Calu3 (cell line): ENCODE measurements at places on chromosomes 12 and 14. TPM values are rescaled to one million over a fixed set of nuclear protein-coding genes. Genes with fewer than 3 reads are reported as not detected.

The DIP2B gene
- 22.8 and 24.5 TPM in 2 replicates for total RNA-seq

The PTGDR gene
- total RNA-seq: not detected in 2 replicates

The ANKRD9 gene
- 23.3 and 23.8 TPM in 2 replicates for total RNA-seq

The SRGAP1 gene
- total RNA-seq: 28.3 and 29.3 TPM in 2 replicates

The MYO1H gene
- not detected in 2 replicates for total RNA-seq

The POTEG gene
- not detected in 2 replicates for total RNA-seq

The KSR2 gene
- 1.6 and 1.9 TPM in 2 replicates for total RNA-seq

The NTS gene
- total RNA-seq: not detected in 2 replicates

The SLC7A7 gene
- 8.7 and 10.2 TPM in 2 replicates for total RNA-seq

The IAPP gene
- total RNA-seq: not detected in 2 replicates

The IRF2BPL gene
- 30.1 and 33.1 TPM in 2 replicates for total RNA-seq

The ABHD4 gene
- 11.2 and 11.6 TPM in 2 replicates for total RNA-seq

The RPL10L gene
- not detected in 2 replicates for total RNA-seq

The ZNF664 gene
- total RNA-seq: 130 and 147 TPM in 2 replicates

The SP7 gene
- not detected in 2 replicates for total RNA-seq

The GUCY2C gene
- total RNA-seq: not detected in 2 replicates

The ST8SIA1 gene
- total RNA-seq: not detected in 2 replicates

The LRP1-AS gene
- not detected in 2 replicates for total RNA-seq

The CAPZA3 gene
- total RNA-seq: 0.34 and 0.45 TPM in 2 replicates

The ACOT4 gene
- total RNA-seq: 1.1 and 1.6 TPM in 2 replicates

The PMCH gene
- not detected in 2 replicates for total RNA-seq
